GM04504 (cell line): ENCODE measurements at places on chromosomes 12 and 14.

DNA sequence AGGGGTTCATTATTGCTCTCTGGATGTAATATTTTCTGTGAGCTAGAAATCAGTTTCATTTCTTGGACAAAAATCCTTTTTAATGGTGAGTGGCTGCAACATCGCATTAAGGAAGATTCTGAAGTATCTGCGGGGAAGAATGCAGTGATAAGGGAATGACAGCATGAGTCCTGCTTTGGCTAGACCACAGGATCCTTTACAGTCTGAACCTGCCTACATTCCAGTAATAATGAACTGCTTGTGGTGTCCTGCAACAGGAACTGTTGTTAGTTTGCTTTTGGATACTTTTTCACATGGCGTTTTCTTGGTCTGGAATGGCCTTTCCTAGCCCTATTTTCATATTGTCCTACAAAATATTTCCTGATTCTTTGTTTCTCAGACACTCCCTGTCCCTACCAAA lies 15.7 kb downstream of the MDM2 start:
- DNase-seq: no peak

- DNase-seq: no peak
Measured at GRCh38 chr12:105764216-105764835, 374.4 kb downstream of the NUAK1 start.

- no peak for DNase-seq
Measured at GRCh38 chr12:132146772-132147422, 2.6 kb downstream of the NOC4L start.

GRCh38 chr14:44370727-44371126 lies 136.4 kb downstream of the FSCB start:
- DNase-seq: no peak

DNA sequence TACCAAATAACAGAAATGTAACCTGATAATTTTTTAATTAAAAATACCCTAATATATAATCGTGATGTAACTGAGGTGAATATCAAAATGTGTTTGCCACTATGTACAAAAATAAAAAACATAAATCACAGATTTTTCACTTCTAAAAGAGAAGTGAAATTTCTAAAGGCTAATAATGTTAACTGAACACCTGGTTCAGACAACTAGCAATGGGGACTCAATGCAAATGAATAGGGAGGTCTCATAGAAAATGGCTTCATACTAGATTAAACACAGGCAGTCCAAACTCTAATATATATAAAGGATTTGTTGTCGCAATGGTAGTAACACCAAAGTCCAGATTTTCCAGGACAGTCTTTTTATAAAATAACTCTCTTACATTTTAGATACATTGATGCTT lies 365.4 kb upstream of the ATP2B1 start:
- DNase-seq: no peak

- DNase-seq: no peak
Measured at GRCh38 chr12:19894050-19894449, 454.8 kb downstream of the AEBP2 start.

GRCh38 chr14:98966016-98966415 lies 306.0 kb downstream of the BCL11B start:
- DNase-seq: no peak

DNA sequence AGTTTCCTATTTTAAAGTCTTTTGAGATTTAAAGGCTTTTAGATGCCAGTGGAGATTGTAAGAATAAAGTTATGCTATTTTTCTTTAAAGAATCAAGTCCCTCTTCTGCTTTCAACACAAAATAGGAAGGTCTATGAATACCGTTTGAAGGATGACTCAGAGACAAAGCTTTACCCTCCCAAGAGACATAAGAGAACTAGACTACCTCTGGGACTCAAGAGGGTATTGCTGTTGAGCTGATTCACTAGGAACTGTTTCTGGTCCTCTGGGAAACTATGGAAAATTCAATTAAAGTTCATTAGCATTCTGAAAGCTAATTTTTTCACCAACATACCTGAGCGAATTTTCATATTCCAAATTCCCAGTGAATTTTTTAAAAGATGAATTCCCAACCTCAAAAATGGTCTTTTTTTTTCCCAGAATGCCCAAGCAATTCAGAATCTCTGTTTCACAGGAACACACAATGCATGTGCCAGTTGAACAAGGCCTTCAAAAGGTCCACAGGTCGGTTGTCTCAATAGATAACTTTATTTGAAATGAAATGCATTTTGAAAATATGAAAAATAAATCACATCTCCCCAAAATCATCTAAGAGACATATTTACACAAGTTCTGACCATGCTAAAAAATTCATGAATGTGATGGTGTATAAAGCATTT lies 6.5 kb downstream of the PHLDA1 start:
- DNase-seq: no peak

- DNase-seq: no peak
Measured at GRCh38 chr14:77543240-77543551, 44.6 kb upstream of the ISM2 start.

DNA sequence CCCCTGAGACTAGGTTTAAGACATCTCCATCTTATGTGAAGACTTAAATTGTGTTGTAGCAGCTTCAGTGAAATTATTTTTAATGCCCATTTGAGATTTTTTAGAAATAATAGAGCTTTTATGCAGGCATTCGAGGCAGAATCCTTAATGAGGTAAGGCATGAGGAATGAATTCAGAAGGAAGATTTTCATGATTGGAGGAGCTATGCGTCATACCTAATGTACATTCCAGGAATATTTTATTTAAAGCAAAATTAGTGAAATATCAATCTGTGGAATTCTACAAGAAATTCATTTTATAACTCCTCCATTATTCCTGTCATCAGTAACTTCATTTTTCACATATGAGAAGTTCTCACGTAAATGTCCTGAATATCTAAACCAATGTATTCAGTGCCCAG lies 36.0 kb upstream of the GARIN6 start:
- DNase-seq: no peak

DNA sequence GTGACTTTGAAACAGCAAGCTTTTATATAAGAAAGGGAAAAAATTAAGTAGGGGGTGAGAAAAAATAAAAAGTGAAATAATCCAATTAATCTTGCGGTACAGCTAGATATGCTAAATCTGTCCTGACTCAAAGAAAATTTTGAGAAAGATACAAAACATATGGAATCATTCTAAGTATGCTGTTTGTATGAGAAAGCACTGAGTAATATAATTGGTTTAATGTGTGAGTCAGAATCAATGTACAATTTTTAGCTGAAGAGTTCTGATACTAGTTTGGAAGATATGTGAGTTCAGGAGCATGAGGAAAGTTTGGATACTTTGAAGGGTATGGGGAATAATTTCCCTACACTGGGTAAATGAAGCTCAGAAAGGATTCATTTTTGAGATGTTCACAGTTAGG lies 190.9 kb upstream of the RASSF8 start:
- no peak for DNase-seq

- DNase-seq: no peak
Measured at GRCh38 chr14:99430491-99430890, 50.2 kb downstream of the SETD3 start.

- DNase-seq: peak; percentile 60
Measured at GRCh38 chr12:68481181-68481941, 129.3 kb upstream of the RAP1B start.

- DNase-seq: no peak
Measured at GRCh38 chr12:127957001-127957660, 309.8 kb upstream of the TMEM132C start.

DNA sequence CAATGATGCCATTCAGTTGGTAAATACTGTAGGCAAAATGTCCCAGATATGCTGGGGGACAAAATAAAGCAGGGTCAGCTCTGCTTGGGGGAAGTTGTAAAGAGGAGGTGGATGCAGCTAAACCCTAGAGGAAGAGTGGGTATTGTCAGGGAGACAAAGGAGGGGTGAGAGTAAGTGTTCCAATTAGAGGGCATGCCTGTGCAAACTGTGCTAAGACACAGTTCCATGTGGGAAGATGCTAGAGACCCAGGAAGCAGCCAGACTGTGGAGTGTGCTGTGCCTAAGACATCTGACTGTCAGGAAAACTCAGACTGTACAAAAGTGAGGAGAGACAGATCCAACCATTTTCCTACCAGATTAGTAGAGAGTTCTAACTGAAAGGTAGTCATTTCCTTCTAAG lies 474.3 kb downstream of the ATP23 start:
- no peak for DNase-seq

GRCh38 chr12:128549601-128550218 lies 274.0 kb downstream of the SLC15A4 start:
- DNase-seq: no peak

DNA sequence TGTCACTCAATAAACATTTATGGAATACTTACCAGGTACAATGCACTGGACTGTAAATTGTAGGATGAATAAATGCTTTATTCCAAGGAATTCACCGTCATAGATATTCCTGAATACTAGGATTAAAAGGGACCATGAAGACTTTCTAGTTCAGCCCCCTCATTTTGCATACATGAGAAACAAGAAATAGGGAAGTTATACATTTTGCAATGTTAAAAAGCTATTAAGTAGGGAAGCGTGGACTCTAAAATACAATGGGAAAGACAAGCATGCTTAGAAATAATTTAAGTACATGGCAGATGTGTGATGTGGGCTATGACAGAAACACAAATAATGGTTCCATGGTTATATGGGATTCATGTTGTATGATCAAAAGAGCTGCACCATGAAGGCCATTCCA lies 89.4 kb upstream of the SYT10 start:
- DNase-seq: no peak

GRCh38 chr14:31297112-31297511 lies 89.5 kb upstream of the HECTD1 start:
- no peak for DNase-seq

- no peak for DNase-seq
Measured at GRCh38 chr12:120468325-120468820, 1.2 kb downstream of the SRSF9 start.

- DNase-seq: no peak
Measured at GRCh38 chr14:71833476-71833875, 98.8 kb upstream of the RGS6 start.

GRCh38 chr12:23482571-23482970 lies 466.9 kb downstream of the SOX5 start:
- no peak for DNase-seq

- no peak for DNase-seq
Measured at GRCh38 chr14:104788161-104788818, 7.3 kb downstream of the AKT1 start.

DNA sequence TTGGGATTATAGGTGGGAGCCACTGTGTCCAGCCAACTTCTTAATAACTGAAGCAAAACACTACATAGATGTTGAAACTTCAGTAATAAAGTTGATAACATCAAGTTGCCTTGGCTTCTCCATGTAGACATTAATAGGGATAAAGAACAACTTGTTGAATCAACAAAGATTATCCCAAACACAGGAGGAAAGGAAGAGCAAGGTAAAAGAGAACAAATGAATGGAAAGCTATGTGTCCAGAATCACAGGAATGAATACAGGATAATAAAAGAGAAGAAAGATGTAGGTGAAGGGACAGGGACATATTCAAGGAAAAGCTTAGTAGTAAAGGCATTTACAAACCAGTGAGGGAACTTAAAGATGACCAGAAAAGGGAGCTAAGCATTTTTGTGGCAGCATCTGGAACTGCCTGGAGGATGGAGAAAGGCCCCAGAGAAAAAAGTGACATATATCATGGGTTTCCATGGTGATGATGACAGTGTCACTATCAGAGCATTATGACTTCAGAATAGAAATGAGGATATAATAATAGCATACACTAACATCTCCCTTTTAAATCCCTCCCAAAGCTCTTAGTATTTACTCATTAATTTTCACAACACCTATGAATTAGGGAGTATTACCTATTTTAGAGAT lies 24.0 kb upstream of the MDM1 start:
- no peak for DNase-seq

DNA sequence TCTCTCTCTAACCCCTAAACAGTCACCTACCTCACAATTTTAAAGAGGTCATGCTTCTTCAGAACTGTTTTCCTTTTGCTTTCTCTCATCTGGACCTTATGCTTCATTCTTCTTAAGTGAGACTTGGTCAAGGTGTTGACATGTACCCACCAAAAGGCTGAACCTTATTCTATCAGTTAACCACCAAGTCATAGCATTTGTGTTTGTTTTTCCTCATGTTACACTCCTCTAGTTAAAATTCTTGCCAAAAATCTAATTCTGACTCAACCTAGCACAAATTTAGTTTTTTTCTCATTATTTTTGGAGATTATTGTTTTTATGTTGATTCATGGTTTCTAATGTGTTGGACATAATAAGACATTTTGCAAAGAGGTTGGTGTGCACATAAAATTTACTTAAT lies 578.6 kb downstream of the SLC16A7 start:
- DNase-seq: no peak

DNA sequence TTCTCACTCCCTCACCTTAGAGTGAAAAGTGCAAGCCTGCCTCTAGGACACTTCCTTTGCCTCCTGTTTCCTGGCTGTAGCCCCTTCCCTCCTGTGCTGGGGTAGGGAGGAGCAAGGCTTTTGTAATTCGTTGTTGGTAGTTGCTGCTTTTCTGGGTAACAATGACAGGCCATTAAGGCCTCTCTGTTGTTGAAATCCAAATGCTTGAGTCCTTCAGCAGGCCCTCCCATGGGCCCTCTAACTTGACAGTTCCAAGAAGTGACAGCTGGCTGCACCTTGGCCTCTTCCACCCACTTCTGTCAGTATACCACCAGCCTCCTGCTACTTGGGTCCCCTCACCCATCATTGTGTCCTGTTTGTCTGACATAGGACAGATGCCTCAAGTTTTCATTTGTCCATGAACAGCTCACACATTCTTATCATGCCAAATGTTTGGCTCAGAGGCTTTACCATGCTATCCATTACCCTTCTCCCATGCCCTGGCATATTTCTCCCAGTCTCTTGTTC lies 103.7 kb upstream of the PDE3A start:
- no peak for DNase-seq

GRCh38 chr12:75606956-75607355 lies 95.5 kb upstream of the KRR1 start:
- DNase-seq: no peak
